Fibroblast of skin of scalp (primary cell): ENCODE measurements at places on chromosomes 1 and 21.

DNA sequence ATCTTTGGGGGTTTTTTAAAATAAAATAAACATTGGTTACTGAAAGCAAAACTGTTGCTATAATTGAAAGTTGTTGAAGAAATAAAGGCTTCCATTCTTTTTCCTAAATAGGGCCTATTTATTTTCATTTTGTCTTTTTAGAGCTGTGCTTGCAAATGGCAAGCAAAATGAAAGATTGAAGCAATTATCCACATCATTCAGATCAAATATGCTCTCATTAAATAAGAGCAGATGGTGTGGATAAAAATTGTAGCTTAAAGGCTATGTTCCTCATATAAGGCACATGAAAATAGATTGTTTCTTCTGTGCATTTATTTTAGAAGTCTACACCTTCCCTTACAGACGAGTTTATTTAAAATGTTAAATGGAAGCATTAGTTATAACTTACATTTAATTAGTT, 1317.7 kb downstream of the MRPL39 start:
- no peak for DNase-seq

- DNase-seq = peak; percentile 23
Measured at GRCh38 chr1:201229771-201230635, 39.4 kb downstream of the IGFN1 start.

- DNase-seq = peak; percentile 97
Measured at GRCh38 chr1:8090241-8090702, 64.2 kb upstream of the ERRFI1 start.

DNA sequence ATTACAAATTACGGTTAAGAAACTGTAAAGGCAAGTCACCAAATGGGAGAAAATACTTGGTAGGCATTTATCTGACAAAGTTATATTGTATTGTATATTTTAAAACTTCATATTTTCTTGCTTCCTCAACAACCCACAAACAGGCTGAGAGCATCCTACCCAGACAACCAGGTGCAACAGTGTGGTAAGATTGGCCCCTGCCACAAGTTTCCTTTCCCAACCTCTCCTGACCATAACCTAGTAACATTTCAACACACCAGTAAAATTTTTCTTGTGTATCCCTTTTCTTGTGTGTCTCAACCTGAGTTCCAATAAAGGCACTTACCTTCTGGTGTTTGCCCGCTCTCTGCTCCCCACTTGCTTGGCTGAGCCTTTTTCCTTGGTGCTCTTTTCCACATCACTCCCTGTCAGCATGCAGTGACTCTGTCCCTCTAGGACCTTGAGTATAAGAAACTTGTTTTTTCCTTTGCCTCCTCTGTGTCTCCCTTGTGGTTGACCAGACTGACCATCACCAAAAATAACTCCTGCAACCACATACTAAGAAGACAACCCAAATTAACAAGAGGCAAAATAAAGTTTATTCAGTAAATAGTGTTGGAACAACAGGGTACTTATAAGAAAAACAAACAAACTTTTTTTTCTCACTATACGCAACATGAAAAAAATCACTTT, 40.9 kb downstream of the FCRL3 start:
- no peak for DNase-seq

DNA sequence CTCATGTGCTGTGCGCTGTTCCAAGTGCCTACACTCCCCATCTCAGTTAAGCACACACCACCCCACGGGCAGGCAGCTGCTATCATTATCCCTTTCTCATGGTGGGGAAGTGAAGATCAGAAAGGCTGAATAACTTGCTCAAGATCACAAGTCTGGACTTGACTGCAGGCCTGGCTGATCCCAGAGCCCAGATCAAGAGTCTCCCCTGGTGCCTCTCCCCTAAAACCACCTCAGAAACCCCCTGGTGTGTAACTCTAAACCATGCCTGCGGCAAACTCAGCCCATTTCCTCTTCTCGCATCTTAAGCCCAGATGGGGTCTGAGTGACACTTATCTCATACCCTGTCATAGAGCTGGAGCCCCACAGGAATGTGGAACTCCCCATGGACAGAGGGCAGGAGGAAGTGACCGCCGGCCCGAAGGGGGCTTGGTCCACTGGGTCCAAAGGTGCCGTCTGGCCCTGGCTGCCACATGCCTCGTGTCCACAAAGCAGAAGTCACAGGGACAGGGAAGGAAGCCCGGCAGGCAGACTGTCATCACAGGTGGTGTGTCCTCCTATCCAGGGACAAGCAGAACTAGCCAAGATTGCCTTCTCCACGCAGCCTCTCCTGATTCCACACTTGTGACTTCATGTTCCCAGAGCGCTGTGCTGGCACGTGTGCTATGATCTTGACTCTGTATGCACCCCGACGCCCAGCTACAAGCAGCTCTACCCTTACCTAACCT, 92.1 kb downstream of the SYF2 start:
- no peak for DNase-seq

GRCh38 chr1:78691995-78692747, 42.5 kb downstream of the IFI44 start:
- no peak for DNase-seq

DNA sequence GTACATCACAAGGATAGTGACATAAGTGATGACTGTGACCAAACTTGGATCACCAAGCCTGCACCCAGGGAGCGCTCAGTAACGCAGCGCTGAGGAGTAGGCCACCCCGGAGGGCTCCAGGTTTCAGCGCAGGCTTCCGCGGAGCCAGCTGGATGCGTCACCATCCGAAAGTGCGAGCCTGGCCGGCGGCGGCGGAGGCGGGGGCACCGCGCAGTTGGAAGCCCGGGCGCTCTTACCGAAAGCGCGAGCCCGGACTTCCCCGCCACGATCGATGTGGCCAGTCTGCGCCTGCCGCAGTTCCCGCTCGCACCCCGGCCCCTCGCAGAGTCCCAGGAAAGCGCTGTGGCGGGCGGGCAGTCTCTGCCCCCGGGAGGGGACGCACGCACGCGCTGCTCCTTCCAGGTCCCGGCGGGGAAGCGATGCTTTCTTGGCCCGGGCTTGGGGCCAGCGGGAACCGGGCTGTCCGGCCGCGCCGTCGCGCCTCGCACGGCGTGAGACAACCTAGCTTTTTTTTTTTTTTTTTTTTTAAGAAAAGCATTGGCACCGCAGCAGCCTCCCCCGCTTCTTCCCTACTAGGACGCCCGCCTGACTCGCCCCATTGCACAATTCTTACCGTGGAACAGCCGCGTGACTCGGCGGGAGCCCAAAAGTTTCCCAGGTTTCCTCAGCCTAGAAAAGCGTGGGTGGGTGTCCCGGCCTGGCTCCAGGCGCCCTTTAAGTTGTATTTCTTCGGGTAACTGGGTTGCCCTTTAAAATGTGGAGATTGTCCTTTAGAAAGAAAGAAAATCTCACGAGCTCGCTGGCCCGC, 36.4 kb upstream of the JAK1 start:
- peak; percentile 75 for DNase-seq

- DNase-seq = peak; percentile 71
Measured at GRCh38 chr1:190169311-190170067, 308.2 kb downstream of the BRINP3 start.

- no peak for DNase-seq
Measured at GRCh38 chr1:48627486-48627885, 149.2 kb downstream of the BEND5 start.

DNA sequence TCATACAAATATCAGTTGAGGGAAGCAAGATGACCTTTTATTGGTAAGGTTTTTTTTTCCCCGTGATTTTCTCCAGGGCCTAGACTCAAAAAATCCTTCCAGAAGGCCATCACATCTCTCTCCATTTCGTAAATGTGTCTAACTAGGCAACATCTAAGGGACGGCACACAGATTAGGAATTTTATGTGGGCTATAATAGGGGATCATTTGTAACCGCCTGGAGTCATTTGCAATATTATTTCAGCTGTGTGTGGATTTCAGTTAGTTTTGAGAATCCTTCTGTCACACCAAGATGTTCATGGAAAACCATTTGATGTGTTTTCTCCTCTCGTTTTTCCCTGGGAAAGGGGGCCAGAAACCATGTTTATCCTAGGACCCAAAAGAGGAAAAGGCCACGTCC, 63.1 kb downstream of the ATP5PO start:
- DNase-seq = no peak

- DNase-seq = no peak
Measured at GRCh38 chr1:4267381-4268261, 367.5 kb upstream of the C1orf174 start.

GRCh38 chr1:231055271-231055670, 15.2 kb upstream of the FAM89A start:
- DNase-seq = no peak

DNA sequence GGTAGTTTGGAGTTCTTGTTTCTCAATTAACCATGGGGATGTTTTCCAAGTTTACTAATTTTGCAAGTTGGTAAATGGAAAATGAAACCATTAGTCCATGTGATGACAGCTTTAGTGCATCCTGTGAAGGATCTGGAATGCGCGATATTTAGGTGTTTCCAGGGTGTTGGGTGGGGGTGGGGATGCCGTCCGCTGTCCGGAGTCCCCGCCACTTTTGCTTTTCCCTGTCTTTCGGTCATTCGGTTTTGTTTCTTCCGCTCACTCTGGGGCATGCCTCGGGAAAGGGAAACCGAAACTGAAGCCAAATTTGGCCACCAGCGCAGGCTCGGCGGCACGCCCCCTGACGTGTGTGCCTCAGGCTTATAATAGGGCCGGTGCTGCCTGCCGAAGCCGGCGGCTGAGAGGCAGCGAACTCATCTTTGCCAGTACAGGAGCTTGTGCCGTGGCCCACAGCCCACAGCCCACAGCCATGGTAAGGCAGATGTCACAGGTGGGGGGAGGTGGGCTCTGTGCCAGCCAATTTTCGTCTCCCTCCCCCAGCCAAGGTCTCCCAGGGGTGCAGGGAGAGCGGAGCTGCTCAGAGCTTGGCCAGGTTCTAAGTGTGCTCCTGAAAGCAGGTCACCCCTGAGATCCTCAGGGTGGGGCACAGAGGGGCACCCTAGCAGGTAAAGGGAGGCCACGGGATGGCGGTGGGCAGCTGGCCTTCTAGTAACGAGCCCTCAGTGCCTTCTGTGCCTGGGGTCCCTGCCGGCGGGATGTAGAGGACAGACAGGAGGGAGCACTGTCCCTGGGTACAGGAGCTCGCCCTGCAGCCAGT, at the start of gene ISG15:
Gene ISG15 (plus strand): TSS at position 393 of the 817 bp plus-strand sequence. CDS start 77 bp downstream, at position 470.
- peak; percentile 87 for DNase-seq

GRCh38 chr1:44903011-44903680, 60.1 kb upstream of the PTCH2 start:
- peak; percentile 4 for DNase-seq

GRCh38 chr1:107430540-107431228, 289.8 kb downstream of the NTNG1 start:
- DNase-seq = peak; percentile 34
